LHCN-M2 (cell line): ENCODE measurements at places on chromosomes 3 and 15.

GRCh38 chr3:16012086-16012485 lies 162.4 kb upstream of the GALNT15 start:
- DNase-seq: peak; percentile 70

GRCh38 chr15:60406513-60407414 lies 9.0 kb upstream of the ANXA2 start:
- DNase-seq: no peak

DNA sequence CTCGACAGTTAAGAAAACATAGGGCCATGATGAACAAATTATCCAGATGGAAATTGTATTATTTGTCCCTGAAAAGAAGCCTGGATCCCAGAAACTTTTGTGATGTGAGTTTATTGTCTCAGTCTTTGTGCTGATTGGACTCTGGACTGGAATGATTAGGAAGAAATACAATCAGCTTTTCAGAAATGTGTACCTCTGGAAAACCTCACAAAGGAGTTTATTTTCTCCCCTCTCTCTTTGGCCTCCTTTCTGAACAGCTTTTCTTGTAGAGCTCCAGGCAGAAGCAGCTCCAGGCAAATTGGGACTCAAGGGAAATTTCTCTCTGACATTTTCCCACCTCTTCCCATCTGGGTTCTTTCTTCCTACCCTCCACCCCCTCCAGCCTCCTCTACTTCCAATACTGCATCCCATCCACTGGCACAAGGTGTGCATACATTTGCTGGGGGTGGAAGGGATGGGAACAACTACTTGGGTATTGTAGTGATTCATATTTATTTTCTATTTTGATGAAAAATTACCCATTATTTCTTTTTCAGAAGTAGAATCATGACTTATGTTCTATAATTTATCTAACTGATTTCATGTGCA lies 119.7 kb downstream of the CD47 start:
- no peak for DNase-seq

DNA sequence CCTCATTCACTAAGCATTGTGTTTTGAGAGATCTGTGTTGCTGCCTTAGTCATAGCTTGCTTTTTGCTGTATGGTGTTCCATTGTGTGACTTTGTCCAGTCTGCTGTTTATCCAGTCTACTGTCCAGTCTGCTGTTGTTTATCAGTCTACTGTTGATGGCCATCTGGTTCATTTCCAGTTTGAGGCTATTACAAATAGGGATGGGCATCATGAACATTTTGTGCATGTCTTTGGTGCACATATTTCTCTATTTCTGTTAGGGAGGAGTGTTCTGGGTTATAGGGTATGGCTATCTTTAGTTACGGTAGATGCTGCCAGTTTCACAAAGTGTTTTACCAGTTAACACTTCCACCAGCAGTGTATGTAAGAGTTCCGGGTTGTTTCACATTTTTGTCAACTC lies 22.2 kb upstream of the CLEC3B start:
- no peak for DNase-seq

GRCh38 chr15:93087825-93088199 lies 1.2 kb downstream of the RGMA start:
- peak; percentile 38 for DNase-seq
